ENCODE measurements at places on chromosomes 16 and 17.

DNA sequence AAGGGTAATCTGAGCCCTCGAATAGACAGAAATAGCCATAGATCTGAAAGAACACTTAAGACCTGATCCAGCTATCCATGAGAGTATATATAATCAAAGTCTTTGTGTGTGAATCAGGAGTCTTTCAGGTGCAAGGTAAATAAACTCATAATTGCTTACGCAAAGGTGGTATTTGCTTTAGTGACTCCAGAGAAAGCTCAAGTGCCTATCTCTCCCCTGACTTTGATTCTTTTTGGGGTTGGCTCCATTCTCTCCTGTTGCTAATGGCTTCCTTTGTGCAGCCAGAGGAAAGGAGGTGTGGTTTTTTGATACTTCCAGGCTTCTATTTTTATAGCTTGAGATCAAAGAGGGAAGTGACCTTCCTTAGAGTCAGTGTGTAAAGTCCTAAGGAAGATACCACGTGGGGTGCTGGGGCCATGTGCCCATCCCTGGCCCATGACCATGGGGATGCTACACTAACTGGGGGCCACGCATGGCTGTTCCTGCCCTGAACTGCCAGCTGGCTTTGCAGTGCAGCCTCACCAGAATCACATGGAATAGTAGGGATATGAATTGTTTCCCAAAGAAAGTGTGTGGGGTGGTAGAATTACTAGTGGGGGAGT, 45.8 kb downstream of the TENT4B start:
- DNase-seq, result no peak

GRCh38 chr16:88534638-88535190, 35.5 kb upstream of the ZC3H18 start:
- no peak for DNase-seq

DNA sequence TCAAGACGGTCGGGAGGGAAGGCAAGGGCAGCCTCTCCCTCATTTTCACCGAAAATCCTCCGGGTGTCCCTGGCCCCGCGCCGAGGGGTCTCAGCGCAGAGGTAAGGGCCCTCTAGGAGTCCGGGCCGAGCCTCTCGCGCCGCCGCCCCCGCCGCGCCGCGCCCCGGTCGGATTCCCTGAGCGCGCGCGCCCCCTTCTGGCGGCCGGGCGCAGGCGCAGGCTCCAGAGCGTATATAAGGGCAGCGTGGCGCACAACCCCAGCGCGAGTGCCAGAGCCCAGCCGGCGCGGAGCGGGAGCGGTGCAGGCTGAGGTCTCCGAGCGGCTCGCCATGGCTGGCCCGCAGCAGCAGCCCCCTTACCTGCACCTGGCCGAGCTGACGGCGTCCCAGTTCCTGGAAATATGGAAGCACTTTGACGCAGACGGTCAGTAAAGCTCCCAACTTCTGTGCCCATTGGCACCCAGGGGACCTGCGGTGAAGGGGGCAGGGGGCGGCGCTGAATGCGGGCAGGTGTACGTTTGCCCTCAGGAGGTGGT, at the start of gene CALB2:
Gene CALB2, plus strand, starts transcription at position 260 of the 535 bp plus-strand sequence. Its CDS starts 70 bp downstream, at position 330.
- DNase-seq, result no peak

DNA sequence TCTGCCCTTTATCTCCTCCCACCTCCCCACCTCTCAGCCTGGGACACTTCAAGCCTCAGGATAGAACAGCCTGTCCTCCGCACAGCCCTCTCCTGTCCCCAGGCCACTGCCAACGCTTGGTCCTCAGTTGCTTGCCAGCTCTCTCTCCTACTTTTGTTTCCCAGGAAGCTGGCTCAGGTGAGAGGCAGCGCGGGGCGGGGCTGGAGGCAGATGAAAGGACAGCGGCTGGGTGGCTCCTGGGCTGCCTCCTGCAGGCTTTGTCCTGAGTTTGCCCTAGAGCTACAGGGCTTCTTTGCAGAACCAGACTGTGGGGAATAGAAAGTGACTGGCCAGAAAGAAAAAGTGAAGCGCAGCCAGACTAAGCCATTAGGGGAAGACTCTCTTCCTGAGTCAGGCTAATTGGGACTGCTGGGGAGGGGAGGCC, 48.2 kb upstream of the CDC42EP4 start:
- no peak for DNase-seq

DNA sequence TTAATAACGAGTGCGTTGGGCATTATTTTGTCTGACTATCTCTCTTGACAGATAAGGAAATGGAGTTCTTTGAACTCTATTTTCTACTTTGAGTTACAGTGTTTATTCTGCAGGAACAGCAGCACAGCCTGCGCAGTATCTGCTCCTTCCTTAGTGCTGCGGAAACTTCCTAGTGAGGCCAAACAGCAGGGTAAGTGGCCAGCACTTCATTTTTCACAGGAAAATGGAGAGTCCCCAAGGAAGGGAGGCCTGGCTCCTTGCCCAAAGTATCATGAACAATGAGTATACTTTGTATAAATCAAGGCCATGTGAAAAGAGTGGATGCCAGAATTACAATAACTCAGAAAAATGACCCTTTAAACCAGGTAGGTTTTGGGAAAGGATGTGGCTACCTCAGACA, 140.6 kb downstream of the VPS53 start:
- no peak for DNase-seq

- no peak for DNase-seq
Measured at GRCh38 chr16:72913551-72913950, 134.4 kb downstream of the ZFHX3 start.

DNA sequence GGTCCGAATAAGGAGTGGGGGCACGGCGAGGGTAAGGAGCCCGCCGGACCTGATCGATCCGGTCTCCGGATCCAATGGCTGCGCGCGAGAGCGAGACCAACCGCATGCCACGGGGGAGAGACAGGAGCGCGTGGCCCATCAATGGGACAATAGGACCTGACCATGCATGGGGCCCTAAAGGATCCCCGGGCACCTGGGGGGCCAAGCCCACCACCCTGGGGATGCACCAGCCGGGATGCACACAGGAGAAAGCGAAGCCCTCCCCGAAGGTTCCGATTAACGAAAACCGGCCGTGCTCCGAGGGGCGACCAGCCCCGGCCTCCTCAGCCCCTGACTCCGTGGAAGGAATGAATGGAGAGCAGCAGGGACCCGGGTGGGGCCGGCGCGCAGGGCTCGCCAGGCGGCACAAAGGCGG, 525 bp downstream of the JPT1 start:
- DNase-seq, result no peak

DNA sequence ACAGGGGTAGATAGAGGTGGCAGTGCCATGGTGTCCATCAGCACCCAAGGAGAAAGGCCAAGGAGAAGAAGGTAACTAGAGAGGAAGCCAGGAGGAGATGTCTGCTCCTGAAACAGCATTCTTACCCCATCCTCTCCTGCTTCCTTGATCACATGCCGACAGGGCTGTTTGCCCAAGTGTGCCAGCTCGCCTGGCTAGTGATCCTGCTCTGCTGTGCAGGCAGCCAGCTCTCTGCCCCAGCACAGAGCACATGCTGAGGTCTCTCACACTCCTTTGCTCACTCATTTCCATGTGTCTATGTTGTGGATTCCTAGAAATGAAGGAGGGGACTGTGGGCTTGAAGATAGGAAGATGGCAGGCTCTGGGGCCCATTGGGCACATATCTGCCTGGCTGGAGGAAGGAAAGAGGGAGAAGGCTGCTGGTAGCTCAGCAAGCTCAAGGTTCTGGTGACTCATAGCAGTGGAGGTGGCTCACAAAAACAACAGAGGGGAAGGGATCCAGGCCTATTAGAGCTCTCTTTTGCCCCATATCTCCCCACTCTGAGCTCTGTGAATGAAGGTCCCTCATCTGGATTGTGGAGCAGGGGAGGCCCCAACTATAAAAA, 54.3 kb downstream of the NEUROD2 start:
- DNase-seq, result no peak
